ENCODE measurements at places on chromosomes 3 and 15. TPM values are rescaled to one million over a fixed set of nuclear protein-coding genes. Genes with fewer than 3 reads are reported as not detected.

DNA sequence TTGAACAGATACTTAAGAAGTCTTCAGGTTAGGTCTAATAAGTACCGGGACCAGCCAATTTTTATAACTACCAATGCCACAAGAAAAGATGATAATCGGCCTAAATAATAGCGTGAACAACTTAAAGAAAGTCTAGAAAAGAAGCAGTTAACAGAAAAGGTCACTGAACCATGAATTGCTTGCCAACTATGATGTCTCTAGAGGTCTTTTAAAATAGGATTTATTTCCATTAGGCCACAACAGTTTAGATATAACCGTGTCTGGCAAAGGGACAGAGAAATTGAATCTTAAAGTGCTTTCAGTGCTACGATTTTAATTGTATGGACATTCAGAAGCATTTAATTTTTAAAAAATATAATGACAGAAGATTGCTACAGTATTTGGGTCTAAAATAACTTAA is 1070.4 kb downstream of the ROBO1 start:
- no peak for DNase-seq

The SH3GL3 gene
- 1.2 TPM for total RNA-seq

The SLC22A13 gene
- 0.21 TPM for total RNA-seq

- no peak for DNase-seq
Measured at GRCh38 chr3:157065201-157065600, 94.7 kb downstream of the CCNL1 start.

- no peak for DNase-seq
Measured at GRCh38 chr3:50323092-50323600, 601 bp upstream of the HYAL2 start.

The PIERCE2 gene
- total RNA-seq = 1.5 TPM

GRCh38 chr3:114217266-114217665 is 20.1 kb downstream of the ZNF80 start:
- no peak for DNase-seq
